ENCODE measurements at places on chromosomes 7 and 10.

GRCh38 chr10:123997486-123998196, 95.8 kb downstream of the CHST15 start:
- no peak for DNase-seq

- no peak for DNase-seq
Observed at GRCh38 chr7:29328045-29328444, 133.5 kb downstream of the CHN2 start.

- DNase-seq: no peak
Observed at GRCh38 chr10:90969947-90970673, 49.2 kb upstream of the ANKRD1 start.

DNA sequence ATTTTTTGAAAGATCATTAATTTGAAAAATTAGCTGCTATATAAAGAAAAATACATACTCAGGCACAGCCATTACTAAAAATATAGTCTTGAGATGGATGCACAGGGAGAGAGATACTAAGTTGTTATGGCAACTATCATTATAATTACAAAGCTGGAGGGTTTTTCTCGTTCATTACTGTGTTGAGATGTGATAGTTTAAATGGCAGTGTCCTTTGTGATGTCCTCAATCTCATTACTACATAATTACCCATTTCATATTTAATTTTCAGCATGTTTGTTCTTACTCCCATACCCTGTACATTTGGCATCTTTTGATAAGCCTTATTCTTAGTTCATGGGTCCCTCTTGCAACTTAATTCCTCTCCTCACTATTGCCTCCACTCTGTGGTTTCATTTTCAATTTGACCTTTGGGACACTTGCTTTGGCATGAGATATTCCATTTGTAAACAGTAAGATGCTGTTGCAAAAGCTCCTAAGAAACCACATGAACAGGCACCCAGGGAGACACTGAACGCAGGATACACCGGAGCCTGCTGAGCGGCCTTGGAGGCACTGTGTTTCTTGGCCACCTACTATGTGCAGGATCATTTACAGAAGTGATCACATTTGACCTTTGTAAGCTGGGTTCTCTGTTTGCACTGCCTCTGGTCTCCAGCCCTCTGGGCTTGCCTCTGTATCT, 4.8 kb upstream of the CPXM2 start:
- no peak for DNase-seq

DNA sequence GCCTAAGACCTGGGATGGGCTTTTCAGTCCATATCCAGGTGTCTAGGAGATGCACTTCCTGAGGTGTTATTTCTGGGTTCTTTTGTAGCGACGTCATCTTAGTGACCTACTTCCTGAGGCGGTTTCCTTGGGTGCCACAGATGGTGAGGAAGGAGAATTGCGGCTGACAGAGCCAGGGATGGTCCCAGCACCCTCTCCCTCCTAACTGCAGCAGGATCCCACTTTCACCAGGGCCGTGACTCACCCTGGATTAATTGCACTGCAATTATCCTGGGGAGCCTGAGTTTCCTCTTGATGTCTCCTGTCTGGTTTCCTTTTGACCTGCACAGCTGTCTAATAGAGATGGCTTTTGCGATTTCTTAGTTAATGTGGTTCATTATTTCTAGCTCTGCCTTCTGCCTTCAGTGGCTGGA, 271.7 kb downstream of the TCF7L2 start:
- DNase-seq: no peak

- no peak for DNase-seq
Observed at GRCh38 chr10:119531067-119531466, 11.5 kb downstream of the RGS10 start.

DNA sequence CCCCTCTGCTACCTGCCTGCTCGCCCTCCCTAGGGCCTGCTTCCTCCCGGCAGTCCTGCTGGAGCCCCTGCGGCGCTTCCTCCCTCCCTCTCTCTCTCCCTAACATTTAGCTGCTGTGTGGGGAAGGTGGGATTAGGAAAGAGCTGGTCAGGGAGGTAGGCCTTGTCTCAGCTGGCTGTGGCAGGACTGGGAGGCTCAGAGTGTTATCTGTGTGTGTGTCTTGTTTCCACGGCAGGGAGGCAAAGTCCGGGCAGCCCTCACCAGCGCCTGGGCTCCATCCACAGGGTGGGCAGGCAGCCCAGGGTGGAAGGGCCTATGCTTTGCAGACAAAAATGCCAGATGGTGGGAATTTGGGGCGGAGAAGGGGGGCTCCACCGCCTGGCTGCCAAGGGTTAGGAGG, 105.7 kb downstream of the RPS24 start:
- no peak for DNase-seq

DNA sequence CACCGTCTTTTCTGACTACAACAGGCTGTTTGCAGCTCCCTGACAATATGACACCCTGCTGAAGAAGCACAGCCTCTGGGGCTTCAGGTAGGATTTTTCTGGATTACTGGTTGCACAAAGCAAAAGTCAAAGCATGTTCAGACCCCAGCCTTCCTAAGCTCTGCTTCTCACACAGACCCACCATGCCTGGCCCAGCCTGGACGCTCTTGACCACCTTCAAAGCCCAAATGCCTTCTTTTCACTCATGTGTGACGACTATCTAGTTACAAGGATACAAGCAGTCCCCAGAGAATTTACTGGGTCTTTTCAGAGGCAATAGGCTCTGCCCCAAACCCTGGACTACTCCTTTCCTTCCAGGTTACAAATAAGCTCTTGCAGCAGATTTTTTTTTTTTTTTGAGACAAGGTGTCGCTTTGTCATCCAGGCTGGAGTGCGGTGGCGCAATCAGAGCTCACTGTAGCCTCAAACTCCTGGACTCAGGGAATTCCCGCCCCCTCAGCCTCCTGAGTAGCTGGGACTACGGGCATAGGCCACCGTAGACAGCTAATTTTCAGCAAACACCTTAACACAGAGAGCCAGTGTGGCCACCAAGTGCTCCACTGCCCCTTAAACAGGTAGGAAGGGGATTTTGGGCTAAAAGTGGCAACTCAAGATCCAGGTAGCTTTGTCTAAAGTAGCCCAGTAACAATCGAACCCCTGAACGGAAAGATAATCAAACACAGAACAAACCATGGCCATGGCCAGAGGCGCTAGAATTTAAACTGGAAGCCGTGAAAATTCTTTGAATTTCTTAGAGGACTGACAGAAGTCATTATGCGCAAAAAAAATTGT, 16.2 kb downstream of the SVIL start:
- no peak for DNase-seq

GRCh38 chr10:14531974-14532373, 201.2 kb upstream of the FRMD4A start:
- no peak for DNase-seq

DNA sequence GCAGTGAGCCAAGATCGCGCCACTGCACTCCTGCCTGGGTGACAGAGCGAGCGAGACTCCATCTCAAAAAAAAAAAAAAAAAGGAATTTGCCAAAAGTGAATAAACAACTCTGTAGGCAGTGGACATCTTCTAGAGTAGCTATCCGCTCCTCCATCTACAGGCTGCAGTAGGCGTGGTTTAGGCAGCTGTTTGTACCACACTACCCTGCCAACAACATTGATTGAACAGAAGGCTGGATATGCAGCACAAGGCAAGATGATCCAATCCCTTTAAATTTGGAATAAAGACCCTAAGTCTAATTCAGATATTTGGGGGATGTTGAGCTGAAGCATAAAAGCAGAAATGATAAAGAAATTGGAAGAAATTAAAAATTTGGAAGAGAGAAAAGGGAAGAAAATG, 141.6 kb downstream of the TES start:
- DNase-seq: no peak

DNA sequence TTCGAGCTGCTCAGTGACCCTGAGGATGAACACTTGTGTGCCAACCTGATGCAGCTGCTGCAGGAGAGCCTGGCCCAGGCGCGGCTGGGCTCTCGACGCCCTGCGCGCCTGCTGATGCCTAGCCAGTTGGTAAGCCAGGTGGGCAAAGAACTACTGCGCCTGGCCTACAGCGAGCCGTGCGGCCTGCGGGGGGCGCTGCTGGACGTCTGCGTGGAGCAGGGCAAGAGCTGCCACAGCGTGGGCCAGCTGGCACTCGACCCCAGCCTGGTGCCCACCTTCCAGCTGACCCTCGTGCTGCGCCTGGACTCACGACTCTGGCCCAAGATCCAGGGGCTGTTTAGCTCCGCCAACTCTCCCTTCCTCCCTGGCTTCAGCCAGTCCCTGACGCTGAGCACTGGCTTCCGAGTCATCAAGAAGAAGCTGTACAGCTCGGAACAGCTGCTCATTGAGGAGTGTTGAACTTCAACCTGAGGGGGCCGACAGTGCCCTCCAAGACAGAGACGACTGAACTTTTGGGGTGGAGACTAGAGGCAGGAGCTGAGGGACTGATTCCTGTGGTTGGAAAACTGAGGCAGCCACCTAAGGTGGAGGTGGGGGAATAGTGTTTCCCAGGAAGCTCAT, 1.1 kb downstream of the DDIT4 start:
- DNase-seq: peak; percentile 72
